Vagina (tissue), 2 donors: ENCODE measurements at places on chromosomes 3 and 15. TPM values are rescaled to one million over a fixed set of nuclear protein-coding genes. Genes with fewer than 3 reads are reported as not detected.

GRCh38 chr3:31133541-31133940 is 239.1 kb upstream of the GADL1 start:
- no peak overlapping the region for H3K27ac ChIP-seq
- H3K4me1 ChIP-seq = no peaks in the 10 kb centered on the region
- H3K36me3 ChIP-seq = no peaks in the 10 kb centered on the region
- H3K4me3 ChIP-seq = no peak overlapping the region

GRCh38 chr15:68440136-68440535 is 8.2 kb upstream of the ITGA11 start:
- peaks cover 24% of the 10 kb centered on the region for H3K4me1 ChIP-seq
- H3K27ac ChIP-seq = peak overlapping the region; percentile 64
- H3K4me3 ChIP-seq = no peak overlapping the region
- peak; percentile 70 for DNase-seq
- H3K36me3 ChIP-seq = no peaks in the 10 kb centered on the region
- H3K27me3 ChIP-seq = no peaks in the 10 kb centered on the region

GRCh38 chr15:72155635-72156616 is 37.7 kb downstream of the SENP8 start:
- peak overlapping the region; percentile 54 for H3K4me3 ChIP-seq
- no peak for DNase-seq
- H3K36me3 ChIP-seq = no peaks in the 10 kb centered on the region
- H3K4me1 ChIP-seq = peaks cover 7% of the 10 kb centered on the region

DNA sequence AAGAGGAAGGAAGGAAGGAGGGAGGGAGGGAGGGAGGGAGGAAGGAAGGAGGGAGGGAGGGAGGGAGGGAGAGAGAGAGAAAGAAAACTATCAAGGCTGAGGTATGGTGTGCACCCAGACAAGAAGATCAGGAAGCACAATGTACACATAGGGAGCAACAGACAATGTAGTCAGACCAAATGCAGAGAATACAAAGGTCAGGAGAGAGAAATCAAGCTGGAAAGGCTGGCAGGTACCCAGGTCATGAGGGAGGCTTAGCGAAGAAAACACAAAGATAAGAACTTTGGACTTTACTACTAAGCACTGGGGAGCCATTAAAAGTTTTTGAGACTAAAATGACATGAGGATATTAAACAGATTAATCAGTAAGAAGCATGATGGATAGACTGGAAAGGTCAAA is 176.0 kb upstream of the TMCO5A start:
- no peaks in the 10 kb centered on the region for H3K4me1 ChIP-seq
- no peak overlapping the region for H3K27ac ChIP-seq
- DNase-seq = no peak
- no peaks in the 10 kb centered on the region for H3K27me3 ChIP-seq
- no peak overlapping the region for H3K4me3 ChIP-seq
- H3K36me3 ChIP-seq = no peaks in the 10 kb centered on the region

- H3K36me3 ChIP-seq = no peaks in the 10 kb centered on the region
- no peak overlapping the region for H3K4me3 ChIP-seq
- DNase-seq = no peak
- H3K4me1 ChIP-seq = peaks cover 6% of the 10 kb centered on the region
Observed at GRCh38 chr3:114645392-114645791, 351.6 kb downstream of the TIGIT start.

- no peaks in the 10 kb centered on the region for H3K36me3 ChIP-seq
- no peak overlapping the region for H3K27ac ChIP-seq
- no peak overlapping the region for H3K4me3 ChIP-seq
- no peak for DNase-seq
- H3K4me1 ChIP-seq = no peaks in the 10 kb centered on the region
Observed at GRCh38 chr3:113565555-113565954, 33.2 kb downstream of the SIDT1 start.

DNA sequence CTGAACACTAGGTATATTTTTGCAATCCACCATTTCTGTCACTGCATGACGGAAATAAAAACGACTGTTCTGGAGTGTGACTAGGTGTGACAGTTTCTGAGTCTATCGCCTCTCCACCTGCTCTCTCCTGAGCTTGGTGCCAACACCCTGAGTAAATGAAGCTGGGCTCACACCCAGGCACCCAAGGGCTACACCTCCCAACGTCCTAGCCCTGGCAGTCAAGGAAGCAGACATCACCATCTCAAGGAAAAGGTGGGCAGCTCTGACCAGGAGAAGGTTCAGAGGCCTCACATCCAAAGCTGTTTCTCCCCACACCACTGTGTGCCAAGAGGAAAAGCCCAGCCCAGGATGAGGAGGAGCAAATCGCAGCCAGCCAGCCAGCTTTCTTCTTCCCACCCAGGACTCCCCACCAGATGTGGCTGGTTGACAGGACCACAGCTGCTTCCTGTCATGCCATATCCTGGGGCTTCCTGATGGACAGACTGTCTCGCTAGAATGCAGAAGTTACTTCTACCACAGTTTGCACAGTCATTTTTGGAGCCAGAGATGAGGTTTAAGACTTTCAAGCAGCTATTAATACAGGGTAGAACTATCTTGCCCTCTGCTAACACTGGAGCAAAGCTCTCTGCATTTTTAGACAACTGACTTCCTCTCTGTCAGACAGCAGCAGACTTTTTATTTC is 3.3 kb downstream of the SCAMP2 start:
- peak overlapping the region; percentile 15 for H3K27ac ChIP-seq
- H3K4me1 ChIP-seq = peaks cover 77% of the 10 kb centered on the region
- H3K36me3 ChIP-seq = no peaks in the 10 kb centered on the region
- H3K4me3 ChIP-seq = no peak overlapping the region
- DNase-seq = no peak
- no peaks in the 10 kb centered on the region for H3K27me3 ChIP-seq

- no peaks in the 10 kb centered on the region for H3K27me3 ChIP-seq
- H3K27ac ChIP-seq = no peak overlapping the region
- H3K4me1 ChIP-seq = peaks cover 84% of the 10 kb centered on the region
- no peak overlapping the region for H3K4me3 ChIP-seq
- no peak for DNase-seq
Observed at GRCh38 chr15:68283401-68283800, 5.9 kb downstream of the FEM1B start.

GRCh38 chr15:68017201-68017600 is 36.9 kb upstream of the PIAS1 start:
- DNase-seq = no peak
- H3K27me3 ChIP-seq = no peaks in the 10 kb centered on the region
- no peak overlapping the region for H3K27ac ChIP-seq
- no peaks in the 10 kb centered on the region for H3K36me3 ChIP-seq
- no peaks in the 10 kb centered on the region for H3K4me1 ChIP-seq

DNA sequence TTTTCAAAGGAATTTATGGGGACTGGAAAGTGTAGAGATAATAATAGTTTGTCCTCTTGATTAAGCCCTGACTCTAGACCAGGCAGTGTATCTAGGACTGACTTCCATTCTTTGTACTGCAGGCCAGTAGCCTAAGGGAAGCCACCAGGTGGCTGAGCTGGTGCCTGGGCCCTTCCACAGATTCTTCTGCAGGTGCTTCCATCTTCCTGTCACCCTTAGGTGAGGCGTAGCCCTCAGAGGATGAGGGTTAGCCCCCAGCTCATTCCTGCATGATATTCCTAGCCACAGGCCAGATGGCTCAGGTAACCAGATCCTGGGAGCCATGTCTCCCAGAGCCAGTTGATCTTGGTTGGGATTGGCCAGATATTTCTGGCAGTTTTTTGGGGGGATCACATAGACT is 169.0 kb upstream of the IL12A start:
- no peaks in the 10 kb centered on the region for H3K36me3 ChIP-seq
- H3K27me3 ChIP-seq = no peaks in the 10 kb centered on the region
- no peak for DNase-seq

DNA sequence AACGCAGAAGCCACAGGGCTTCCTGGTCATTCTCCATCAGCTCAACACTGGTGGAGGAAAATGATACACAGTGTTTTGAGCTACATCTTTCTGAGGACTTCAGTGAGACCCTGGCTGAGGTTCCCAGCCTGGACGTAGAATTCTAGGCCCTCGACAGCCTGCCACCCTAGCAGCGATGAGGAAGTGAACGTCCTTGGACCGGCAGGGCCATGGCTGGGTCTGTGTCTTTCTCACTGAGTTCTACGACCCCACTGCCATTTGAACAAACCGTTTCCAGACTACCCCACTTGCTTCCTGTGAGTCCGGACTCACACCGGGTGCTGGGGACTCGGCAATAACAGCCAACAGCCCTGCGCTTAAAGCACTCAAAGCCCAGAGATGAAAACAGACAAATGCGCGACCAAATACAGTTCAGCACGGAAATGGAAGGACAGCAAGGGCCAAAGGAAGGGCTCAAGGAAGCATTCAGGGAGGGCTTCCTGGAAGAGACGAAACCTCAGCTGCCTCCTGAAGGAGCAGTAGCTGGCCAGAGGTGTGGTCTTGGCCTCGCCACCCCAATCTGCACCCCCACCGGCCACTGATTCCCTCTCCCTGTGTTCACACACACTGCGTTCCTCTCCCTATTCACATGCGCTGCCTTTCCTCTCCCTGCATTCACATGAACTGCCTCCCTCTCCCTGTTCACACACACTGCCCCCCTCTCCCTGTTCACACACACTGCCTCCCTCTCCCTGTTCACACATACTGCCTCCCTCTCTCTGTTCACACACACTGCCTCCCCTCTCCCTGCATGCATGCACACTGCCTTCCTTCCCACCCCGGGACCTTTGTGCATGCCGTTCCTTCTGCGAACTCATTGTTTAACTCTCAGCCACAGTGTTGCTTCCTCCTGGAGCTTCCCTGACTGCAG is 136.3 kb upstream of the PRR20G start:
- no peak overlapping the region for H3K27ac ChIP-seq
- no peaks in the 10 kb centered on the region for H3K27me3 ChIP-seq
- no peaks in the 10 kb centered on the region for H3K36me3 ChIP-seq
- H3K4me3 ChIP-seq = no peak overlapping the region

- no peak overlapping the region for H3K27ac ChIP-seq
- H3K27me3 ChIP-seq = no peaks in the 10 kb centered on the region
- H3K4me1 ChIP-seq = no peaks in the 10 kb centered on the region
- DNase-seq = no peak
Observed at GRCh38 chr3:25566358-25566920, 98.3 kb downstream of the TOP2B start.

DNA sequence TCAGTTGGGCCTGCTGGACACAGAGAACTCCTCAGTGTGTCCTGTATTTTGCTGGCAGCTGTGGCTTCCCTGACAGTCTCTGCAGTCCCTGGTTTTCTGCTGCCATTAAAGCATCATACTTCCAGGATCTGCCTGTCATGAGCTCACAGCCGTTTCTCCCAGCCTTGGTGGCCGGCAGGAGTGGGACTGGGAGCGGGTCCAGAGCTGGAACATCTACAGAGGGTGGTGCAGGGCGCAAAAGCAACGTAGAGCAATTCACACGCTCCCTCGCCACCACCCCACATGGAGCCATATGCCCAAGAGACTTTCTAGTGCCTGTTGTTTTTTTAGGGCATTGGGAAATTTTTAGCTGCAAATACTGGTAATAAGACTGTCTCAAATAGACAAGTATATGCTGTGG is 33.6 kb downstream of the ABTB1 start:
- no peaks in the 10 kb centered on the region for H3K36me3 ChIP-seq
- peaks cover 22% of the 10 kb centered on the region for H3K4me1 ChIP-seq
- H3K4me3 ChIP-seq = no peak overlapping the region
- H3K27ac ChIP-seq = peak overlapping the region; percentile 74
- no peak for DNase-seq

DNA sequence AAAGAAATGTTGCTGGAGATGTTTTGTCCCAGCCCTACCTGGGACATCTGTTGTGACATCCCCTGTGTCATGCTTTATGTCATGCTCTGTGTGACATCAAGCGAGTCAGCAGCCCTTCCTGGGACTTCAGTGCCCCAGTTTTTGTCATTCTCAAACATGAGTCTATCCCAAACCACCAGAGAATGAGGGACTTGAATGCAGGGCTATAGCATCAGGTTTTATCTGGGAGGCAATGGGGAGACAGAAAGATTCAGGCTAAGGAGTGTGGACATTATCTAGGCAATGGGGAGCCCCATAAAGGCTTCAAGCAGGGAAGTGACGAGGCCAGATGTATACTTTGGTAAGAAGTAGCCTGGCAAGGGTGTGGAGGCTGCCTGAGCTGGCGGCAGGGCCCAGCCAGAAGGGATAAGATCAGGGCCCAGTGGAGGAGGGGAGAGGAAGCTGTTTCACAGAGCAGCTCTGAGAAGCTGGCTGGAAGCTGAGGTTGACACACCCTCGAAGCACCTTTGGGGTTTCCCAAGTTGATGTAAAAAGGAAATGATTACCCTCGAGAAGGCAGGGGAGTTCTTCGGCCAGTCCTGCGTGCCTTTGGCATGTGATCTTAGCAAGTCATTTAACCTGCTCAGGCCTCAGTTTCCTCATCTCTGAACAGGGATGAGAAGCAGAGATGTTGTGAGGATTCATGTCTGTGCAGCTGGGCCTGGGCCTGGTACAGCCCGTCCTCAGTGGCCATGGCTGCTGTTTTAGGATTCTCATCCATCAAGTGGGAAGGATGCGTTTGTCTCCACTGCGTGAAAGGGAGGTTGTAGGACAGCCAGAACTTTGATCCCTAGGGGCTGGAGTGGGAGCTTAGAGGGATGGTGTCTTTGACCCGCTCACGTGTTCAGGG is 34.3 kb downstream of the IRAK2 start:
- no peaks in the 10 kb centered on the region for H3K36me3 ChIP-seq
- peaks cover 48% of the 10 kb centered on the region for H3K4me1 ChIP-seq

DNA sequence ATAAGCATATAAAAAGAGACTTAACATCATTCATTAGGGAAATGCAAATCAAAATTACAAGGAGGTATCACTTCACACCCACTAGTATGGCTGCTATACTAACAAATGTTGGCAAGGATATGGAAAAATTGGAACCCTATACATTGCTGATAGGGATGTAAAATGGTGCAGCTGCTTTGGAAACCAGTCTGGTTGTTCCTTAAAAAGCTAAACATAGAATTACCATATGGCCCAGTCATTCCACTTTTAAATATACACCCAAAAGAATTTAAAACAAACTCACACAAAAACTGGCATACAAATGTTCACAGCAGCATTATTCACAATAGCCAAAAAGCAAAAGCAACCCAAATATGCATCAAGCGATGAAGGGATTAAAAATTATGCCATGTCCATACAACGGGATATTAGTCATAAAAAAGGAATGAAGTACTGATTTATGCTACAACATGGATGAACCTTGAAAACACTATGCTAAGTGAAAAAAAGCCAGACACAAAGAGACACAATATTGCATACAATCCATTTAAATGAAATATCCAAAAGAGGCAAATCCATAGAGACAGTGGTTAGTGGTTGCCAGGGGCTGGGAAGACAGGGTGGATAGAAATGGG is 118.3 kb downstream of the OSBPL10 start:
- H3K36me3 ChIP-seq = no peaks in the 10 kb centered on the region
- DNase-seq = no peak
- H3K27ac ChIP-seq = no peak overlapping the region
- no peaks in the 10 kb centered on the region for H3K27me3 ChIP-seq

RTP3 gene
- not detected for total RNA-seq

SH2D7 gene
- not detected for total RNA-seq

CHMP2B gene
- total RNA-seq = 28.2 TPM

APOD gene
- total RNA-seq = 549 TPM

GLDN gene
- total RNA-seq = 5.9 TPM

TMEM207 gene
- total RNA-seq = not detected

WDR93 gene
- not detected for total RNA-seq

SLC22A13 gene
- not detected for total RNA-seq

ERC2 gene
- 1.2 TPM for total RNA-seq

LRRC34 gene
- total RNA-seq = 0.49 TPM

RAD18 gene
- 35.4 TPM for total RNA-seq

CLSTN2 gene
- 16.0 TPM for total RNA-seq

HAPLN3 gene
- 16.9 TPM for total RNA-seq

STRIT1 gene
- total RNA-seq = not detected

LDHAL6B gene
- total RNA-seq = not detected
